ENCODE measurements at places on chromosomes 6 and 20.

DNA sequence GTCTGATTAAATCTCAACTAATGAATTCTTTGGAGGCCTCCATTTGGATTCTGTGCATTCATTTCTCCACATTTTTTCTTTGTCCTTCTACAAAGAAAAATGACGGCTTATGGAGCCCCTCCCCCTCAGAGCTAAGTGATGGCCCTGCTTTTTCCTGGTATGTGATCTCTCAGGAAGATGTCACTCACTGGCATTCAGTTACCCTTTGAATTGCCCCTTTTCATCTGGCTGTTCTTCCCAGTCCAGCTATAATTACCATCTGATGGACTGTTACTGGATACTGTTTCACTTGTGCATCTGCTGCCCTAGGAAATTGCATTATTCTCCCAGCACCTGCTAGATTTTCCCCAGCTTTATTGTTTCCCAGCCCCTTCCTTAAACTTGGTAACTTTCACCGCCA, 151.9 kb downstream of the CFAP61 start:
- DNase-seq = no peak

DNA sequence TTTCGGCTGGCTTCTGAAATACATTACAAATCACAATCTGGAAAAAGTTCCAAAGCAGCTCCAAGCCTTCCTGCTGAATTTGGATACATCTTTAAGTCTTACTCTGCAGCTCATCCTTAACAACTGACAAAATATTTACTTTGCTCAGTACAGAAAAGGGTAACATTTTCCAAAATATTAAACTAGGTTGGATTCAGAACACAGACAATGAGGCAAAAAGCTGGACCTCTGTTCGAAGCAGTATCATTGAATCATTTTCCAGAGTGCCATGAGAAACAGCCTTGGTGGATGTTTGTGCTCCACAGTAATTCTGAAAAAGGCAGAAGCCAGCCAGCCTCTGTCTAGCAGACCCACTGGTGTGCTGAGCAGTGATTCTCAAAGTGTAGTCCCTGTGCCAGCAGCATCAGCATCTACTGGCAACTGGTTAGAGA, 162.1 kb downstream of the AIG1 start:
- no peak for DNase-seq

DNA sequence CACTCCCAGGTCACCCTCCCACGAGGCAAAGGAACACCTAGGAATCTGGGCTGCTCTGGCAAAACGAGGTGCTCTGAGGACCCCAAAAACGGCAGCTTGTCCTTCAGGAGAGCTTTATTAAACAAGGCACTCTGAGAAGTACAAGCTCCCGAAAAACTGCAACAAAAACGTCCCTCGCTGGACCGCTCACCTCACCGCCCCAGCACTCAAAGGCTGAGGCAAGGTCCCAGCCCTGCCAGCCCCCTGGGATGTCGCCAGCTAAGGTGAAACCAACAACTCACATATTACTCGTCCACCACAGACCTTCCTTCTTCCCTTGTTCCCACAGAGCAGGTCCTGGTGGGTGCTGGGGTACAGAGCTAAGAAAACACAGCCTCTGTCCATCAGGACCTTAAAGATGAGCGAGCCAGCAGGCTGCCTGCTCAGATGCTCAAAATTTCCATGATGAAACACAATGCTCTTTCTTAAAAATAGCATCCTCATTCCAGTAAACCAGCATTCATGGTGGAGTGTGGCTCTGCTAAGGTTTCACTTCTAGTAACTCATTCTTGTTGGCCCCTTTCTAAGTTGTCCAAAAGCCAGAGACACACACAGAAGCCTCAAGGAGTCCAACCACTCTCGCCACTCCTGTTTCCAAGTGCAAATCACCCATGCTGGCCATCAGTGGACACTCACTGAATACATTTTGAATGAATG, 35.9 kb downstream of the ATP9A start:
- no peak for DNase-seq

GRCh38 chr6:157266274-157267101, 56.8 kb downstream of the TMEM242 start:
- DNase-seq = no peak

GRCh38 chr6:14727494-14728395, 518.1 kb upstream of the JARID2 start:
- no peak for DNase-seq

- DNase-seq = no peak
Measured at GRCh38 chr20:43844778-43845614, 69.7 kb upstream of the TOX2 start.

- DNase-seq = no peak
Measured at GRCh38 chr6:39419607-39420006, 97.1 kb upstream of the KCNK16 start.

Measured in HEK293T (cell line).